Pulmonary artery endothelial cell (primary cell): ENCODE measurements at places on chromosomes 12 and 14. TPM values are rescaled to one million over a fixed set of nuclear protein-coding genes. Genes with fewer than 3 reads are reported as not detected.

Gene NFE2
- total RNA-seq = not detected in 2 replicates

Gene TESPA1
- total RNA-seq = not detected in 2 replicates

Gene EIF2S3B
- 1.4 and 2.6 TPM in 2 replicates for total RNA-seq

Gene ZBTB42
- total RNA-seq = 3.9 and 5.2 TPM in 2 replicates

Gene DERA
- total RNA-seq = 68.6 and 76.4 TPM in 2 replicates

Gene MIP
- 0.07 and 0.20 TPM in 2 replicates for total RNA-seq

Gene GNG2
- 0.20 TPM in 1 of 2 replicates, not detected in the other for total RNA-seq

Gene KRT5
- 0.66 and 2.0 TPM in 2 replicates for total RNA-seq

Gene MANSC4
- not detected in 2 replicates for total RNA-seq

Gene PLEKHG7
- total RNA-seq = 0.07 TPM in 1 of 2 replicates, not detected in the other

Gene LRRC9
- total RNA-seq = not detected in 2 replicates
